Peyer's patch (tissue), 4 donors: ENCODE measurements at places on chromosomes 6 and 20. TPM values are rescaled to one million over a fixed set of nuclear protein-coding genes. Genes with fewer than 3 reads are reported as not detected.

The SLC17A3 gene
- total RNA-seq, result not detected

The MYT1 gene
- not detected for total RNA-seq

- DNase-seq, result no peak
These were observed 57.4 kb downstream of the CD83 start for GRCh38 chr6:14174996-14175395.

DNA sequence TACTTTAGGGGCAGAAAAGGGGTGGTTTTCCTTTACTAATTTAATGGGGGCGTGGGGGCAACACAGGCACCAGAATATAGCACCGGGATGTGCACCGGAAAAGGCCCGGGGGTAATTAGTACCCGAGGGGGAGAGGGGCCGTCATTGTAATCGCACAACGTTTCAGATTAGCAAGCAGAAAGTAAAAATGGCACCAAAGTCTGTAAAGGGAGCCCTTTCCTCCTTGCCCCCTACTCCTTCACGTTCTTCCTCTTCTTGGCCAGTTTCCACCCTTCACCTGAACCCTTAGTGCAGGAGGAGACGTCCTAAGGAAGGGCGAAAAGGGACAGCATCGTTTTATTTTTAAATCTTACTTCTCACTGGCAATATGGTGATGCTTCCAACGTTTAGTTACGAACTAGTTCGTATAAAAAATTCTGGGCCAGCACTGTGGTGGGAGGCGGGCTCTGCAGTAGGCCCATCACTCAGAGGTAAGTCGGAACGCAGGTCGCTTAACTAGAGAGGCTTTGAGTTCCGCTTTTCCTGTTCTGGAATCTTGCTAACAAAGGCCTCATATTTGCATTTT is 742 bp upstream of the CEP85L start:
- no peak for DNase-seq
